ENCODE measurements at places on chromosomes 3 and 15.

GRCh38 chr3:181056136-181056732 lies 66.7 kb upstream of the DNAJC19 start:
- DNase-seq, result no peak

- DNase-seq, result no peak
Observed at GRCh38 chr3:170741756-170742529, 128.1 kb downstream of the RPL22L1 start.

- no peak for DNase-seq
Observed at GRCh38 chr3:197718891-197719290, 17.8 kb downstream of the RUBCN start.

DNA sequence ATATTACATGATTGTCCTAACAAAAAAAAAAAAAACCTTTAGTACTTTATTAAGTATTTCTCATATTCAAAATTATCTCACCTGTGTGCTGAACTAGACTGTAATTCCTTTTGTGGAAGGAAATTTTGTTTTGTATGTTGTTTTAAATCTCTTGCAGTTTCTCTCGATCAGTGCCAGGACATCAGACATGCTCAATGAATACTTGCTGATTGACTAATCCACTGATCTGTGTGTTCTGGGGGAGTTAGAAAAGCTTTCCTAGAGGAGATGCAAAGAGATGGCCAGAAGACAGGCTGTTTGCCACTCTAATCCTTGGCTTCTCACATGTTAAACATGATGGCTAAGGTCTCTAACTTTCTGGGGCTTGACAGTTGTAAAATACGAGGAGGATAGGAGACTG lies 233.3 kb upstream of the NR2E3 start:
- no peak for DNase-seq

GRCh38 chr3:60323180-60323579 lies 928.1 kb downstream of the FHIT start:
- DNase-seq, result no peak

GRCh38 chr15:83652626-83653204 lies 1.2 kb upstream of the ADAMTSL3 start:
- DNase-seq, result no peak

GRCh38 chr3:46930945-46931403 lies 45.6 kb downstream of the CCDC12 start:
- no peak for DNase-seq

- DNase-seq, result no peak
Observed at GRCh38 chr15:57017024-57017423, 98.6 kb downstream of the TCF12 start.

DNA sequence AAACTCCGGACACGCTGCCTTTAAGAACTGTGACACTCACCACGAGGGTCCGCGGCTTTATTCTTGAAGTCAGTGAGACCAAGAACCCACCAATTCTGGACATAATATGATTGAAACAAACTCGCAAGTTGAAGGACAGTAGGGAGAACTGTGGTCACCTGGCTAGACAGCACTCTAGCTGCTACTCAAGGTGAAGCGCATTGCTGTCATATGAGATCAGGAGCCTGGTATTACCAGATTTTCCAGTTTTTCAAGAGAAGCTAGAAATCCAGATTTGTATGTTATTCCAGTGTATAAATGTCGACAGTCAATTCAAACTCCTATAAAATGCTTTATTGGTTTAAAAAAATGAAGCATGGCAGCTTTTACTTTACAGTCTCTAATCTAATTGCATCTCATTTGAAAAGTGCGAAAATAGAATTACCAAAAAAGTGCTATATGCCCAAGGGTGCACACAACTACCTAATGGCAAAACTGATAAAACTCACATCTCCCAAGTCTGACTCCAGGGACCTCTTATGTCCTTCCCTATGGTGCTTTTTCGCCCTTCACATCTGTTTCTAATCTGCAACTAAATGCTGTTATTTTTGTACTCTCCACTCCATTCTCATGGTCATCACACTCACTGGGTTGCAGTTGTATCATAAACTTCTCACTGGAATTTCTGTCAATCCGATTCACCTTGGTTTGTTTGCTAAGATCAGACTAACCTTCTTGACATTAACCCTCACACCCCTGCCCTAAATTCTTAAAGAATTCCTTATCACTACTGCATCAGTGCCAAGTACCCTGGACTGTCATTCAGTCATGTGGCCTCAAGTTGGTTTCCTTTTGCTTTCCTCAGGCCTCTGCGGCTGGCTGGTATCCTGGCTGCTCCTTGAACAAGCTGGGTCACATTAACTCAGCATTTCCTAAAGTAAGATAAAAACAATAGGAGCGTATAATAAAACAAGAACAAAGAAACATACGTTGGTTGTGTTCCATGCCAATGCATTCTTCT lies 31.5 kb upstream of the ARHGEF26 start:
- no peak for DNase-seq

GRCh38 chr15:35867356-35867755 lies 321.4 kb upstream of the DPH6 start:
- no peak for DNase-seq

DNA sequence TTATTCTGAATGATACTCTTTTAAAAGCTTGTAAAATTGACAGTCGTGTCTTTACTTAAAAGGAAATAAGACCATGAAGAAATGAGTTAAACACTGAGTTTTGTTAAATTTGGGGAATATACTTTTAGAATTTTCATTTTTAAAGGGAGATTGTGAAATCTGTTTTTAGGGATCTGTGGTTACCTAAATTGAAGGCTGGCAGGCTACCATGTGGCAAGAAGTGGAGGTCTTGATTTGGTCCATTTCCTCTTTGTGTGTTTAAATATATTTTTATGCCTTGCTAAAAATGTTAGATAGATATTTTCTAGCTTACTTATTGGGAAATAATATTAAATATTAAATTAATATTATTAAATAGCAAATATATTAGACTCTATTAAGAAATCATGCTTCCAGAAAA lies 36.6 kb upstream of the SLC22A13 start:
- DNase-seq, result no peak

- DNase-seq, result no peak
Observed at GRCh38 chr15:79025802-79026201, 64.8 kb downstream of the RASGRF1 start.

DNA sequence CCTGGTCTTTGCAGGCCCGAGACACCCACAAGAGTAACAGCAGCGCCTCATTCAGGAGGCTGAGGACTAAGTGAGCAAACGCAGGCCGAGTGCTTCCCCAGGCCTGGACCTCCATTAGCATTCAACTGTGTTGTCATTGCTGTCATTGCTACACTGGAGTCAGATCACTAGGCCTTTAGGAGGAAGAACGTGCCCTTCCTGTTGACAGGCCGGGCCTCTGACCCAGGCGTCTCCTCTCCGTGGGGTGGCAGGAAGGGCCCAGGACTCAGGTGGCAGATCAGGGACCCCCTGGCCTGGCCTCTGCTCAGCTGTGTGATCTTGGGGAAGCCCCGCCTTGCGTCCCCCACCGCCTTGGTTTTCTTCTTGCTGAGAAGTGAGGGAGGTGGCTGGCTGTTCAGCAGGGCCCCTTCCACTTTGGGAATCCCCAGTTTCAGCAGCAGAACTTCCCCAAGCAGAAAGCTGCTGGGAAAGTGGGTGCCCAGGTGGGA lies 19.1 kb downstream of the ZDHHC19 start:
- no peak for DNase-seq

DNA sequence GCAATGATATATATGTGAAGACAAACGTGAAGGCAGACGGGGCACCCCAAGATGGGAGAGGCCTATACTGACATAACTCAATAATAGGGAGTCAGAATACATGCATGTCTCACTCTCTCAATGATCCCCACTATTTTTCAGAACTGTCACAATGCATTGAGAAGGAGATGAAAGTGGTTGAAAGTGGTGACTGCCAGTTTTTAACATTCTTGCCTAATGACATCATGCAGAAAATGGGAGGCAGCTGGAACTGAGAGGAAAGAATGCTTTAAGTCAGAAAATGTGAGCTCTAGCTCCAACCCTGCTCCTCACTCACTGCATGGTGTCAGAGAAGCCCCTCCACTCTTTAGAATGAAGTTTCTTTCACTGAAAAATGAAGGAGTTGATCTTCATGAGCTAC lies 55.3 kb upstream of the P2RY1 start:
- no peak for DNase-seq

- DNase-seq, result no peak
Observed at GRCh38 chr3:65018801-65019200, 331.0 kb upstream of the ADAMTS9 start.

GRCh38 chr3:79661896-79662295 lies 105.9 kb downstream of the ROBO1 start:
- no peak for DNase-seq

- DNase-seq, result no peak
Observed at GRCh38 chr3:119013951-119014350, 20.7 kb downstream of the IGSF11 start.

Data from stimulated activated CD4-positive, alpha-beta T cell treated with anti-CD3 and anti-CD28 coated beads, TNF-alpha, amount 100 ng/mL, for 1 hour (primary cell).